HEK293T (cell line): ENCODE measurements at places on chromosomes 16 and 17.

GRCh38 chr17:514584-514983 is 162.0 kb upstream of the RPH3AL start:
- no peak for DNase-seq

- DNase-seq, result no peak
Observed at GRCh38 chr17:12765548-12765947, 23.8 kb upstream of the ARHGAP44 start.

DNA sequence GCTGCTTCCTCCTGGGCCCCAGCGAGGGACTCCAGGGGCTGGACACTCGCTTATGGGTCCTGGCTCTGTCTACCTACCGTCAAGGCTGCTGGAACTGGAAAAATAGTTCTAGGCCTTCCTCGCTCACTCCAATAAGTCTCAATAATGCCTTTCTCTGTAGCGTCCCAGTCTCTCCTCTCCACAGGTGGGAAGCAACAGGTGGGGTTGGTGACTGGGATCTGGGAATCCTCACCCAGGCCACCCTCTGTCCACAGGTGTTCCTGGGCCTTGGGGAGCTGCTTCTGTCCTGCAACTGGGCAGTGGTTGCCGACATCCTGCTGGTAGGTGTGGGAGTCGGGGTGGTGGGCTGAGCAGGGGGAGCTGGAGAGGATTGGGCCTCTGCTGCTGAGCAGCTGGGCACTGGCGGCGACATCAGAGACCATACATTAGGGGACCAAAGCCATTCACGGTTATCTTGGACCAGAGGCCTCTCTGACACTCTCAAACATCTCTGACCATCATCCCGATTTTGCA is 20.3 kb upstream of the SPNS2 start:
- DNase-seq, result no peak

DNA sequence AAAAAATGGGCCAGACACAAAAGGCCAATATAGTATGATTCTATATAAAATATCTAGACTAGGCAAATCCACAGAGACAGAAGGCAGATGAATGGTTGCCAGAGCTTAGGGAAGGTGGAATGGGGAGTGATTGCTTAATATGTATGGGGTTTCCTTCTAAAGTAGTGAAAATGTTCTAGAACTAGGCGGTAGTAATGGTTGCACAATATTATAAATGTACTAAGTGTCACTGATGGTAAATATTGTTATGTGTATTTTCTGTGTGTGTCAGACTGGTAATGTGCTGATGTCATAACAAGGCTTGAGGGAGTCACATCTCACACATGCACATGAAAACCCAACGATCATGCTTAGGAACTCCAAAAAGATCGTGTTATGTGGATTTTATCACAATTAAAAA is 106.9 kb upstream of the SIAH1 start:
- DNase-seq, result no peak

DNA sequence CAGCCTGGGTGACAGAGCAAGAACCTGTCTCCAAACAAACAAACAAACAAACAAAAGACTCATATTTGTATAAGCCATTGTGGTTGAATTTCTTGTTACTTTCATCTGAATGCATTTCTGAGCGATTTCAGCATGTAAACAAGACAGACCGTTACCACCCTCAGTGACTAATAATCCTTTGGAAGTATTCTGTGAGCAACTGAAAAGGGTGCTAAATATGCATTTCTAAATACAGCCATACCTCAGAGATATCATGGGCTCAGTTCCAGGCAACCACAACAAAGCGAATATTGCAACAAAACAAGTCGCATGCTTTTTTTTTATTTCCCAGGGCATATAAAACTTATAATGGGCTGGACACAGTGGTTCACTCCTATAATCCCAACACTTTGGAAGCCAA is 109.0 kb downstream of the USP31 start:
- DNase-seq, result no peak

DNA sequence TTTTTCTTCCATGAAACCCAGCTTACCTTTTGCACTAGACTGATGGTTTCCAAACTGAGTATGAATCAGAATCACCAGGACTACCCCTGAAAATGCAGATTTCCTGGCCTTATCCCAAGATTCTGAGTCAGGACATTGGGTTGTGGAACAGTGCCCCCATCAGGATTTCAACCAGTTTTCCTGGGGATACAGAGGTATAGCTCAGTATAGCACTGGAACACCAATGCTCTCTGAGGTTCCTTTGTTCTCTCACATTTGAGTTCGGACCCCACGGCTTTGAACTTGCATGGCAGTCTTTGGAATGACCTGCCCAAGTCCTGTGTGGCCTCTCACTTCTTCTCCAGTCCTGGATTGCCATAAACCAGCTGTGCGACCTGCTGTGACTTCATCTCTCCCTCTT is 12.8 kb upstream of the CCL8 start:
- no peak for DNase-seq

- DNase-seq, result no peak
Observed at GRCh38 chr16:27462846-27463682, 61.1 kb downstream of the IL21R start.

- DNase-seq, result no peak
Observed at GRCh38 chr16:8063159-8063558, 527.2 kb downstream of the TMEM114 start.

DNA sequence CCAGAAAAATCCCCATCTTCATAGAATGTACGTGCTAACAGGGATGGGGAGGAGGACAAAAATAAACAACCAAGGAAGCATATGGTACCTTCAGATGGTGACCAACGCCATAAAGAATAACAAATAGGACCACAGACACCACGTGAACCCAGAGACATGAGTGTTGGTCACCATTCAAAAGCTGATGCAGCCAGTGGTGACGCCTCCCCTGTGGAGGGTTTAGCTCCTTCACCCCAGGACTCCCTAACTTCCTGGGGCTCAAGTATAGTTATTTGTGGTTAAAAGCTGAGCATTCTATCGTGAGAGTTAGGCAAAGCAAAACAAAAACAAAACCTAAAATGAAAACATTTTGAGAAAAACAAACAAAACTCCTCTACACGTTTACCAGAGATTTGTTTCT is 184.7 kb downstream of the SOX9 start:
- no peak for DNase-seq

GRCh38 chr16:46929378-46930332 is 43.8 kb downstream of the DNAJA2 start:
- peak; percentile 86 for DNase-seq

- DNase-seq, result no peak
Observed at GRCh38 chr16:11004973-11005610, 60.7 kb downstream of the CLEC16A start.

- DNase-seq, result no peak
Observed at GRCh38 chr17:81166033-81166492, at the start of gene AATK. Gene AATK (minus strand): TSS chr17:81166221. CDS start chr17:81165992, 229 bp downstream.

- DNase-seq, result no peak
Observed at GRCh38 chr17:1640329-1641064, 5.0 kb downstream of the SCARF1 start.

- DNase-seq, result no peak
Observed at GRCh38 chr16:30375864-30376263, 1.3 kb downstream of the MYL11 start.

- DNase-seq, result peak; percentile 77
Observed at GRCh38 chr17:44110823-44111633, 12.4 kb downstream of the HDAC5 start.

GRCh38 chr17:17354560-17355349 is 51.6 kb downstream of the NT5M start:
- peak; percentile 82 for DNase-seq

GRCh38 chr16:18048853-18049546 is 287.5 kb downstream of the NPIPA8 start:
- DNase-seq, result no peak
